CD4-positive, alpha-beta T cell treated with Interleukin-10 for 1 hour (primary cell): ENCODE measurements at places on chromosomes 5 and 9.

DNA sequence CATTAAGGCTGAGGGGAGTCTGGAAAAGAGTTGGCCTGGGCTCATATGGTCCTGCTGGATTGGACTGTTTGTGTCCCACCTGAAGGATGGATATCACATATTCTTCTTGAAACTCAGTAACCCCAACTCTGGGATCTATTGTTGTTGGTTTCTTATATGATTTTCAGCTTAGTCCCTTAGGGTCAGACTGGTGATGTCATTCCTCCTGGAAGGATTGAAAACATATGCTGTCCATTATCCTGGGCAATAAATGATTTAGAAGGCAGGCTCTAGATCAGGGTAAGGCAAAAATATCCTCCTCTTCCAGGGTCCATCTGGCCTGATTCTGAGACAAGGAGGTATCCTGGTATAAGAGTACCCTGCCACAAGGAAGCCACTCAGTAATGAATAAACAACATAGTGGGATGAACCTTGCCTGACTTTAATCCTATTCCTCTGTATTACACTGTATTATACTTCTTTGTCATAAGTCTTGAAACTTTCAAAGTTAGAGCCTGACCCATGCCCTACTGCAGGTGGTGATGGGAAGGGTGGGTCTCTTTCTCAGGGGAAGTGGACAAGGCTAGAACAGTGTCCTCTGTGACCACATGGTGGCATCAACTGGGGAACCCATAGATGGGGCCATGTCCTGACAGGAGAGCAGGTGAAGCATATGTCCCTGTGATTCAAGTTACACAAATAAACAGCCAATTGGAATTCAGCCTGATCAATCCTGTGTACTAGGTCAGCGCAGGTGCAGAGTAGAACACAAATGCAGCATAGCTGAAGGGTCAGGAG, 454.4 kb upstream of the TRPC7 start:
- no peak for DNase-seq

DNA sequence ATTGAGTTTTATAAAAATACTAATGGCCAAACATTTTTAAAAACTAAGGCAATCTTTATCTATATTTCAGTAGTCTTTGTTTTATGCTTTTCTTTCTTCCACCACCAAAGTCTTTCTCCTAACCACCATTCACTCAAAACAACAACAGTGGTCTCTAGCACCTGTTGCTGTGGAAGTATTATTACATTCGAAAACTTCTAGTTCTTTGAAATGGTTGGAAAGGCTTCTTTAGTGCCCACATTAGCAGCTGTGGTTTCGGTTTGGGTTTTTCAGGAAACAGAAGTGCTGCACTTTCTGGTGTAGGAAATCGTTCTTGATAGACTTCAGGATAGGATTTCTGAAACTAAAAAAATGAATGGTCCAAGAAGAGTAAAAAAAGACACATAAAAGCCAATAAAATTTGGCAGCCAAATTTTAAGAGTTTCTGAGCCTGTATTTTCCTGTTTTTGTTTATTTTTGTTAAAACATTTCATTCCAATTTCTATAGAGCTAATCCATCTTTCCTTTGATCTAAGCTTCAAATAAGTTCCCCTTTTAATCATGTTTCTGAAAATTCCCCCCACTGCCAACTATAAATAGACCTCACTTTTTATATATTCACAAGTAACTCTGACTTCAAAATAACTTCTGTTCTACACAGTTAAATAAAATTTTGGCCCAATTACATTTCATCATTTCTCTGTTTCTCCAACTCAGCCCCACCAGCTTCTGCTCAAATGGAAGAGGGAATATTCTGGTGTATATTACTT, 102.2 kb downstream of the DEPDC1B start:
- DNase-seq = no peak

GRCh38 chr5:94815313-94816039, 197.0 kb downstream of the SLF1 start:
- no peak for DNase-seq

DNA sequence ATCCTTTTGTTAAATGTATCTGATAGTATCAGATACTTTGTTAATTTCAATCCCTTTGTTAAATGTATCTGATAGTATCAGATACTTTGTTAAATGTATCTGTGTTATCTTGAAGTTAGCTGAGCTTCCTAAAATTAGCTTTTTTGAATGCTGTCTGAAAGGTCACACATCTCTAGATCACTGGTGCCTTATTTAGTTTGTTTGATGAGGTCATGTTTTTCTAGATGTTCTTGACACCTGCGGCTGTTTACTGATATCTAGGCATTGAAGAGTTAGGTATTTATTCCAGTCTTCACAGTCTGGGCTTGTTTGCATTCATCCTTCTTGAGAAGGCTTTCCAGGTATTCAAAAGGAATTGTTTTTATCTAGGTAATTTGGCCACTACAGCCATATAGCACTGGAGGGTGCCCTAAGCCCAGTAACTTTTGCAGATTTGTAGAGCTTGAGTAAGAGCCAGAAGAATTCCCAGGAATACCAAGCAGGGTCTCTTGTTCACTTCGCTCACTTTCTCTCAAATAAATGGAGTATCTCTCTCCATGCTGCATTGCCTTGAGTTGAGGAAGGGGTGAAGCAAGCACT, 435.4 kb upstream of the GRAMD2B start:
- no peak for DNase-seq

GRCh38 chr5:21701317-21701716, 1151.8 kb downstream of the CDH12 start:
- DNase-seq = no peak

GRCh38 chr5:78000191-78000590, 224.1 kb upstream of the TBCA start:
- DNase-seq = no peak

DNA sequence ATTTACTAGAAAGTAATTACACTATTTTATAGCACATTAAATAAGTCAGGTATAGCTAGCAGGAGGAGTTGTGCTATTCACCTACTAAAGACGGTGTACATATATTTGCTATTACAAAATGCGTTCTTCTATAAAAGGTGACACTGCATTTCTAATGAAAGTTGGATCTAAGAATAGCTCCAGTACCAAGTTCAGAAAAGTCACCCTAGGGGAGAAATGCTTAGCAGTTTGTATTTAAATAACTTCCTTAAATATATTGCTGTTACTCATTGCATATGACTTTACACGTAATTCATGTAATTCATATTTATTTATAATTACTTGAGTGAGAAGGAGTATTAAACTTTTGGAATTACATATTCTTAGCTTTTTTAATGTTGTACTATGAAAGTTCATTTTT, 7.0 kb upstream of the SUB1 start:
- DNase-seq = no peak

DNA sequence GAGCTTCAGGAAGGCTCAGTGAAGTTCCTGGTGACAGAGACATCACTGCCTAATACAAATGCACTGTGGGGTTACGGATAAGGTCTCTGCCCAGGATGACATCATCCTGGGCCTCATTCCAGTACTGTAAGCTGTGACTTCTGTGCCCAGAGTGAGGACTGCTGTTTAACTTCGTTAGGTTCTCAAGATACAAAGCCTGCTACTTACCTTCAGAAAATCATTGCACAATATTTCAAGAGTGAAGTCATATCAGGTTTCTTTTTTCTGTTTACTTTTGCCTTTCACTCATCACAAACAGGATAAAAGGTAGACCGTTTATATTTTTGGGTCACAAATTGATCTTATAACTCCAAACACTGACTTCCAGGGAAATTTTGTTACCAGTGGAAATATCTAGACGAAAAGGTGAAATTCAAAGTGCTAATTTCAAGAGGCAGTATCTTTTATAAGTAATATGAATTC, 241.2 kb downstream of the PIK3R1 start:
- DNase-seq = no peak

DNA sequence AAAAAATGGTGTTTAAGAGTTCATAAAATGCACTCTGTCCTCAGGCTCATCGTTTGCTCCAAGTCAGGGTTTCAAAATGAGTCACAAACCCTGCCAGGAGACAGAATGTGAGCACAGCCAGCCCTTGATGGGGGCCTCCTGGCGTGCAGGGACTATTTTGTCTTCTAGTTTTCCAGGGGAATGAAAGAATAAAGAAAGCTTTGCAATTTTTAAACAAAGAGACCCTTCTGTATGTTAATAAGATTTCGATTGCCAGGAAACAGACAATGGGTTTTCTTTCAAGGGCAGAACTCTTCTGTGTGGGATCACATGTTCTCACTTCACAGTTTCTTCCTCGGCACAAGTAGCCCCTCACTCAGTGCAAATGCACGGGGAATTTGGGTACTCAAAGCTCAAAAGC, 121.4 kb upstream of the C6 start:
- DNase-seq = no peak

- no peak for DNase-seq
Measured at GRCh38 chr5:1865486-1865885, 17.2 kb downstream of the IRX4 start.

DNA sequence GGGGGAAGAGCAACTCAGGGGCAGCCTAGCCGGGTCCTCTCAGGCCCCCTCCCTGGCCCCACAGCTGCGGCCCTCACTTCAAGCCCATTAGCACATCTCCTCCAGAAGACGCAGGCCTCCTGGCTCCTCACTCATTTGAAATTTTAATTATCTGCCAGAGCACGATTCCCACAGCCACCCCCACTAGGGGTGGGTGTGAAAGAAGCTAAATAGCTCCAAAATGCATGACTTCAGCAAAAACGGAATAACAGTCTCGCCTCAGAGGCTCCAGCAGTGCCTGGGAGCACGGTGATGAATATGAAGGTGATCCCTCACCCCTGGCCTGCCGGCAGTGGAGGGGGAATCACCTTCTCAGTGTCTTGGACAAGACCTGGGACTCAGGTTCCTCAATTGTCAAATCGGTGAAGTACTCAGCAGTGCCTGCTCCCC, 61.1 kb upstream of the HRH2 start:
- DNase-seq = no peak

- DNase-seq = no peak
Measured at GRCh38 chr5:135569755-135570452, 8.9 kb downstream of the CXCL14 start.

GRCh38 chr5:151504006-151504405, 56.6 kb downstream of the SLC36A1 start:
- DNase-seq = no peak

- no peak for DNase-seq
Measured at GRCh38 chr5:16265141-16265540, 85.5 kb upstream of the MARCHF11 start.

- no peak for DNase-seq
Measured at GRCh38 chr5:1570975-1571374, 47.2 kb upstream of the LPCAT1 start.

GRCh38 chr9:135388530-135388929, 91.1 kb upstream of the PPP1R26 start:
- DNase-seq = no peak

DNA sequence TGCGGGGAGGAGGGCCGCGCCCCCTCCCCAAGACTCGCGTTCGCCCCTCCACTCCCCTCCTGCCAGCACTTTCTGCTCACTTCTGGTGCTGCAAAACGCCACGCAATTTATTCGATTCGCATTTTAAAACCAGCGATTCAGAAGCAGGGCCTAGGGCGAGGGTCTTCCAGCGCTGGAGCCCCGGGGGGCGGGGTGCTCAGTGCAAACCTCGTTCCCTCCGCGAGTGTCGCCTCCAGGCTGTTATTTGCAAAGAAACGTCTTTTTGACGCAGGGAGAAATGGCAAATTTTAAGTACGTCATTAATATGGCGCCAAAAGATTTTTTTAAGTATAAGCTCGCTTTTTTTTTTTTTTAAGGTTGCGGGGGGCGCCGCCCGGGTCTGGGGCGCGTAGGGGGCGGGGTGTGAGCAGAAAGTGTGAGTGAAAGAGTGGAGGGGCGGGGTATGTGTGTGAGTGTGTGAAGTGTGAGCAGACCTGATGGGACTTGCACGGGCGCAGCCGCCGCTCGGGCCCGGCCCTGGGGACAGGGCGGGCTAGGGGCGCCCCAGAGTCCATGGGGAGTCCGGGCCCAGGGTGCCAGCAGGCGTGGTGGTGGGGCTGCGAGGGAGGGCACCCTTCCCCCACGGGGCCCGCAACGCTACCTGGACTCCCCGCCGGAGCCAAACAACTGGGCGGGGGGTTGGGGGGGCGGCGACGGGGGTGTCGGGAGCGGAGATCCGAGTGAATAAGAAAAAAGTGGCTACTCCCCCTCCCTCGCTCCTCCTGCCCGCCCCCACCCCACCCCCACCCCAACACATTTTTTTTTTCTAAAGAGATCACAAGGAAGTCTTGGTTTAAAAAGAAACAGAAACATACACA, at the start of gene JADE2:
Gene JADE2 (plus strand): TSS at position 845 of the 857 bp plus-strand sequence. CDS start 10,188 bp downstream, outside the sequence.
- peak; percentile 90 for DNase-seq

DNA sequence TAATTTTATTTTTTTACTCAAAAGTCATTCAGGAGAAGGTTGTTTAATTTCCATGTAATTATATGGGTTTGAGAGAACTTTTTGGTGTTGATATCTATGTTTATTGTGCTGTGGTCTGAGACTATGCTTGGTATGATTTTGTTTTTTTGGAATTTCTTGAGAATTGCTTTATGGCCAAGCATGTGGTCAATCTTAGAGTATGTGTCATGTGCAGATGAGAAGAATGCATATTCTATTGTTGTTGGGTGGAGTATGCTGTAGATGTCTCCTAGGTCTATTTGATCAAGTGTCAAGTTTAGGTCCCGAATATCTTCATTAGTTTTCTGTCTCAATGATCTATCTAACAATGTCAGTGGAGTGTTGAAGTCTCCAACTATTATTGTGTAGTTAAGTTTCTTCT, 134.9 kb downstream of the HMHB1 start:
- no peak for DNase-seq

GRCh38 chr5:10337986-10338385, 15.5 kb upstream of the MARCHF6 start:
- DNase-seq = no peak

GRCh38 chr5:1752881-1753280, 46.8 kb downstream of the MRPL36 start:
- no peak for DNase-seq

- DNase-seq = no peak
Measured at GRCh38 chr9:92637326-92637725, 32.6 kb downstream of the IPPK start.

- no peak for DNase-seq
Measured at GRCh38 chr5:123389794-123390193, 33.4 kb downstream of the CEP120 start.

DNA sequence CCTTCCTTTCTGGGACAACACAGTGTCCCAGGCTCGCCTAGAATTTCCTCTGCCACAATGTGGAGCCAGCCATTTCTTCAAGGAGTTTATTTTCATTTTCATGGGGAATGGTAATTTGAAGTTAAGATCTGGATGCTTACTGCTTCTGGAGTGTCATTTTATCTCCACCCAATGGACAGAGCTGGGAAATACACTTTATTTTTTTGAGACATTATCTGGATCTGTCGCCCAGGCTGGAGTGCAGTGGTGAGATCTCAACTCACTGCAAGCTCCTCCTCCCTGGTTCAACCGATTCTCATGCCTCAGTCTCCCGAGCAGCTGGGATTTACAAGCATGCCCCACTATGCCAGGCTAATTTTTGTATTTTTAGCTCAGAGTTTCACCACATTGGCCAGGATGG, 12.7 kb upstream of the THG1L start:
- peak; percentile 68 for DNase-seq
